ENCODE measurements at places on chromosomes 11 and 22.
A peak's percentile ranks its signal among the peaks of the same experiment; 100 is the strongest.

DNA sequence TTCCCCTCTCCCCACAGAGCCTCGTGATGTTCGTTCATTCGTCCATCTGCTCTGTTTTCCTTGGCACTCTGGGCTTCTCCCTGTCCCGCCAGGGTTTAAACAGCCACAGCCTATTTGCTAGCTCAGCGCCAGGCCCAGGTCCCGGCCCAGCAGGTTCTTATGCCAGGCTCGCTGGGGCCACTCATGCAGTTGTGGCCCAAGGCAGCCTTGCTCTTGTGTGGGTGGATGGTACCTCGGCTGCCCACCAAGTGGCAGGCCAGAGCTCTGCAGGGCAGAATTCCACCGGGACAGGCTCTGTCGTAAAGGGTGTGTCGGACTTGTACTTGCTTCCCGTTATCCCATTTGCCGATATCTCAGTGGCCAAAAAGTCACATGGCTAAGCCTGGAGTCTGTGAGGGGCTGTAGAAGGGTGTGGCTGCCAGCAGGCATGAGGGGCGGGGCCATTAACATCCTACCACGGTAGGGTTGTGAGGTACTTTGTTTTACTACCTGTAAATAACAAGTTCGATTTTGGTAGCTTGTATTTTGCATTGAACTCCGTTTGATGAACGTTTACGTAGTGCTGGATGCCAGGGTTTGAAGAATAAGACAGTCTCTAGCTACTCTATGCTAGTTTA lies 7.9 kb downstream of the FAM118A start:
- DNase-seq = peak; percentile 50

DNA sequence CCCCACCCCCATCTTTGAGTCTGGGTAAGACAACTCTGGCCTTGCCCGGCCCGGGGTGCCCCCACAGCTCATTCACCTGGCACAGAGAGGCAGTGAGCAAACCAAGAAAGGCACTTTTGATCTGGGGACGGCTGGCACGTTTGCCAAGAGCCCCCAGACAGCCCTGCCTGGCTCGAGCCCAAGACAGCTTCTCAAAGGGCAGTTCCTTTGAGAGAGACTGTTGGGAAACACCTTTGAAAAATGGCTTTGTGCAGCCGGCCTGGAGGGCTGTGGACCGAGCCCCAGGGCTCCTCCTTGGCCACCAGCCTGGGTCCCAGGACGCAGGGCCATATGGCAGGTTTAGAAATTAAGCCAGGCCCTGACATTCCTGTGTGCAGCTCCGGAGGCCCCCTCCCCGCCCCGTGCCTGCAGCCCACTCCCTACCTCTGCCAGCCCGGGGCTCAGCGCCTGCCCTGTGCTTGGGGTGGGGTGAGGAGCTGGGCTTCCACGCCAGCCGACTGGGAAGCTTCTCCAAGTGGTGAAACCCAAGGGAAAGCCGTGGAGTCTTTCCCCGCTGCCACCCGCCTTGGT lies 50.2 kb upstream of the SMIM38 start:
- no peak for DNase-seq

DNA sequence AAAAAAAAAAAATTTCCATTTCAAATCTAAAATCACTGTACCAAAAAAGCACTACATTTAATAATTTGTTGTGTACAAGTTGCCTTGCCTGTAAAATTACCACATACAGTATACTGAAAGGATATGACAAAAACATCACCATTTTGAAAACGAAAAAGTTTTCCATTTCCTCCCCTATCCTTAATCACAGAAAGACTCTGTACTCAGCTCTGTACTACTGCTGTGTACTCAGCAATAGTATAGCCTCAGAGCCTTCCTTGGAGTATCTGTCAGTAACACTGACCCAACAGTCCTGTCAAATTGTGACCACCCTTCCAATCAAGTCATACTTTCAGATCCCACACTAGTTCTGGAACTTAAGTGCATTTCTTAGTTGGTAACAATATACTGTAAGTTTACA lies 48.0 kb downstream of the CELF1 start:
- DNase-seq = no peak

- DNase-seq = no peak
Measured at GRCh38 chr11:116644941-116645305, 127.9 kb downstream of the BUD13 start.

DNA sequence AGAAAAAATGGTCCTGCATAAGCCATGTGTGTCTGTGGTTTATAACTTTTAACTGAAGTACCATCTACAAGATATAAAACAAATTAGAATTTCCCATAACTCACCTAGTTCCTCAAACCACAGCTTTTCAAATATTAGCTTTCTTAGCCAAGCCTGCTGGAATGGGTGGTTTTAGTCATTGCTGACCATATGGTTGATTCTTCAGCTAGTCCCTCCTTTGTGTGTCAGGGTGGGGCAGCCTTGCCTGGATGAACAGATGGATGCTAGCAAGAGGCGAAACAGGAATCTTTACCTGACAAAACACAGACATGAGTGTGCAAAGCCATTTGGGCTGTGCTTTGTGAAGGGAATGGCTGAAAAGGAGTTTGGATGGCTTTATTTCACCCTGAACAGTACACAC lies 6.9 kb upstream of the B3GNT6 start:
- DNase-seq = no peak

DNA sequence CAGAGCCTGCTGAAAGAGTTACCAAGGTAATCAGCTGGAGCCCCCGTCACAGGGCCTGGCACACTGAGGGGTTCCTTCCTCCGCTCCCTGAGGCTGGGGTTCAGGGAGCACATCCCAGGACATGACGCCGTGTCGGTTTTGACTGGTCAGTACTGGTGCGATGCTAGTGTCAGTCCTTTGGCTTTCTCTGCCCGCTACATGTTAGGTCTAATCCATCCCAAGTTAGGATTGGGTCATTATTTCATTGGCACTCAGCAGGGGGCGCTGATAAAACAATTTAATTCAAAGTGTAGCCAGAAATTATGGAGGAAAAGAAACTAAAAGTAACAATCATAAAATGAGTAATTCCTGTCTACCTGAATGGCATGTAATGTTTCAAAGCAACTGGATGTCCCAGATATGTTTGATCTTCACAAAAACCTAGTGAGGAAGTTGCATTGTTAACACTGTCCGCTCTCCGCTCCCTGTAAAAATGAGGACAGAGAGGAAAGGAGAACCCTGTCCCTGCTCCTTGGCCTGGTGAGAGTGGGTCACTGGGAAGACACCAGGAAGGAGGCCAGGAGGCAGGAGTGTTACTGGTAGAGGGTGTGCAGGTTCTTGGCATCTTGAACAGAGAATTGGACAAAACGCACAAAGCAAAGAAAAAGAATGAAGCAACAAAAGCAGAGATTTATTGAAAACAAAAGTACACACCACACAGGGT lies 27.1 kb downstream of the TSKU start:
- no peak for DNase-seq

- peak; percentile 60 for DNase-seq
Measured at GRCh38 chr11:120182790-120183491, 27.9 kb upstream of the OAF start.

- peak; percentile 65 for DNase-seq
Measured at GRCh38 chr22:38706101-38706900, 557 bp downstream of the GTPBP1 start.

DNA sequence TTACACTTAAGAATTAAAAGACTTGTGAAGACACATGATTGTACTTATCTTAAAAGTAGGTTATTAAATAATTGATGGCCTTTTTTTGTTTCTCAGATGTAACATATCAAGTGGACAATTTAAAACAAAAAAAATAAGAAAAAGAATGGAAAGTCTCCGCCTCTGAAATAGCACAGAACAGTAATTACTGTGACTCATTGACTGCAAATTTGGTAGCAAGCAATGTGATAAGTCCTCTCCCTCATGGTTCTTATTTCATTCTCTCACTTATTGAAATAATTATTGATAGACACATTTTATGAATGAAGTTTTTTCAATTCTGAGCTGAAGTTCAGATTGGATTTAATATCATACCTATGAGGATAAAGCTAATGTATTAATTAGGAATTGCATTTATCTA lies 717.9 kb upstream of the LUZP2 start:
- DNase-seq = no peak

GRCh38 chr22:47878460-47878859 lies 1116.0 kb downstream of the TBC1D22A start:
- no peak for DNase-seq

DNA sequence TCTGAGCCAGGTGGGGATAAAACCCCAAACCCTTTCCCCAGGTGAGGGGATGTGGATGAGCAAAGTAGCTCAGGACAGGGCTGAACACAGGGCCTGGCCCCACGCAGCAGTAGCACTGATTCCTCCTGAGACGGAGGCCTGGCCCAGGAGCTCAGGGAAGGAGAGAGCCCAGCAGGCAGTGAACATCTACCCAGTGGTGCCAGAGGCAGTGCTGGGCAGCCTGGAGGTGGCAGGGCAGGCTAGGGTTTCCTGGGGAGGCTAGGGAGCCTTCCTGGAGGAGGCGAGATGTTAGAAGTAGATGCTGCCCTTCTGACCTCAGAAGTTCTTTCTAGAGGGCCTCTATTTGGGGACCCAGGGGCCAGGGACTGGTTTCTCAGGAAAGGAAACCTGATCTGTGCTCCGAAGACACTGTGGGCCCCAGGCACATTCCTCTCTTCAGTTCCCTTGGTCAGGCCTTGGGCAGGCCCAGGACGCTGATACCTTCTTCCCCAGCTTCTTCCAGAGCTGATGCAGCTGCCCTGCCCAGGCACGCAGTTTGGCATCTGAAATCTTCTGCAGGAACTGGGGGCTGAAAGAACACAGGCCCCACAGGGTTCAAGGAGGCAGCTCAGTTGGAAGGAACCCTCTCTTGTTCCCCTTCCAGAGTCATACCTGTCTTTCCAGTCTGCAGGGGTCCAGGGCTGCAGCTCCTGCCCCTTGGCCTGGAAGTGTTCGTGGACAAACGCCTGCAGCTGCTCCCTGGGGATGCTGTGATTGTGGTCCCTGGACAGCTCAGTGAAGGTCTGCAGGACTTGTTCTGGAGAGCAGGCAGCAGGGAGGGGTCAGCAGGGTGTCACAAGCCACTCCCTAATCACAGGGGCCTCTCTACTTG lies 16.8 kb downstream of the TREH start:
- no peak for DNase-seq

- DNase-seq = no peak
Measured at GRCh38 chr11:120028897-120029258, 109.0 kb downstream of the TRIM29 start.

GRCh38 chr11:133040289-133040900 lies 491.9 kb downstream of the OPCML start:
- DNase-seq = no peak

DNA sequence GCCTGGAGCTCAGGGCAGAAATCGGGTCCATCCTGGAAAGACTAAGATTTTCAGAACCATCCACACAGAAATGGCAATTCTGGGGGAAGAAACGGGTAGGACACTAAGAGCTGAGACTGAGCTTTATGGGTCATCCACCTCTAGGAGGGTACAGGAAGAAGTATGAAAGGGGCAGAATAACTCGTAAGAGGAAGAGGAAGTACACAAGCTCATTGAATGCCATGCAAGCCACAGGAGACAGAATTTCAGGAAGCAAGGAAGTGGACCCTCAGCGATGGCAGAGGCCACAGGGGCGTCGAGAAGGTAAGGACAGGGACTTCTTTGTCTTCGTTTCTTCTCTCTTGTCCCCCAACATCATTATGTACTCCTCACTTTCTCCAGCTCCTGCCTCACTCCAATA lies 169.6 kb downstream of the MAML2 start:
- DNase-seq = no peak

GRCh38 chr11:122717264-122717867 lies 61.8 kb downstream of the UBASH3B start:
- no peak for DNase-seq

GRCh38 chr11:96151501-96151900 lies 191.5 kb downstream of the MAML2 start:
- no peak for DNase-seq

- DNase-seq = no peak
Measured at GRCh38 chr22:44159221-44159620, 21.5 kb upstream of the PARVG start.

DNA sequence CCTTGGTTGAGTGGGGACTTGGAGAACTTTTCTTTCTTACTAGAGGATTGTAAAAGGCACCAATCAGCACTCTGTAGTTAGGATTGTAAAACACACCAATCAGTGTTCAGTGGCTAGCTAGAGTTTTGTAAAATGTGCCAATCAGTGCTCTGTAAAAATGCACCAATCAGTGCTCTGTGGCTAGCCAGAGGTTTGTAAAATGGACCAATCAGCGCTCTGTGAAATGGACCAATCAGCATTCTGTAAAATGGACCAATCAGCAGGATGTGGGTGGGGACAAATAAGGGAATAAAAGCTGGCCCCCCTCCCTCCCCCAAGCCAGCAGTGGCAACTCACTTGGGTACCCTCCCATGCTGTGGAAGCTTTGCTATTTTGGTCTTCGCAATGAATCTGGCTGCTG lies 5.5 kb upstream of the DRG1 start:
- DNase-seq = no peak

GRCh38 chr11:84685976-84686375 lies 941.2 kb downstream of the DLG2 start:
- no peak for DNase-seq

- no peak for DNase-seq
Measured at GRCh38 chr22:40560551-40560950, 76.0 kb downstream of the MRTFA start.

DNA sequence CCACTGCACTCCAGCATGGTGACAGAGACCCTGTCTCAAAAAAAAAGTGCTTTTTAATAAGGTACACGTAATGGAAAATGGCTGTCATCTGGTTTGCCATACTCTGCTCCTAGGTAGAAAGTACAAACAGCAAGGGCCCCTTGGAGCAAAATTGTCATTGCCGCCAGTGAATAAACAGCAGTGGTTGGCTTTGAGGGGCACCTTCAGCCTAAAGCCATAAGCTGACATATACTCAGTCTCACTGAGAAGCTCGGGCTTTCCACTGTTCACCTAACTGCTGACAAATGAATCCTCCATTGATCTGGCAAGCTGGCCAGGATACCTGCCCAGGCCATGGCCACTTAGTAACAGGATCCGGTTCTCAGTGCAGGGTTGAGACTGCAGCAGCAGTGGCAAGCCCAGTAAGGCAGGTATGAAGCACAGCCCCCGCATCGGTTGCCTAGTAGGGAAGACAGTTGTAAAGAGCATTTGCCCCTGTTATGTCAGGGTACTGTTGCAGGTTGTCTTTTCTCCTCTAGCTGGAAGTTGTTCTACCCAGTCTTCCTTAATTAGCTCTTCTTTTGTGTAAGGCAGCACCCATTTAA lies 38.8 kb downstream of the MARK2 start:
- no peak for DNase-seq

Measured in eye (tissue), 1 donor.